ENCODE measurements at places on chromosomes 16 and 17.

DNA sequence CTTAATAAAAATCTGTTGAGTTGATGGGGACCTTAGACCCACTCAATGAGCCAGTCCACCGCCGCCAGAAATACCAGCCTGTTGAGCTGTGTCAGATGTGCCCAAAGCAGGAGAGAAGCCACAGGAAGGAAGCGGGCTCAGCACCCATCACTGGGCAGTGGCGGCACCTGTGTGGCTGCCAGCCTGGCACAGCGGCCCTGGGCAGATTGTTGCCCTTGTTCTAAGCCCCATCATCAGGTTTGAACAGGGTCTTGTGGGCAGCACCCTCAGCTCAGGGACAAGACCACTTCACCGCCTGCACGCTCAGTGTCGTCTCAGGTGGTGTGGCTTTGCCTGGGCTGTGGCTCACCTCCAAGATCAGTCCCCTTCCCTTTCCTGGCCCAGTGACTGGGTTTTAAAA, 9.3 kb downstream of the ENDOV start:
- DNase-seq = no peak

DNA sequence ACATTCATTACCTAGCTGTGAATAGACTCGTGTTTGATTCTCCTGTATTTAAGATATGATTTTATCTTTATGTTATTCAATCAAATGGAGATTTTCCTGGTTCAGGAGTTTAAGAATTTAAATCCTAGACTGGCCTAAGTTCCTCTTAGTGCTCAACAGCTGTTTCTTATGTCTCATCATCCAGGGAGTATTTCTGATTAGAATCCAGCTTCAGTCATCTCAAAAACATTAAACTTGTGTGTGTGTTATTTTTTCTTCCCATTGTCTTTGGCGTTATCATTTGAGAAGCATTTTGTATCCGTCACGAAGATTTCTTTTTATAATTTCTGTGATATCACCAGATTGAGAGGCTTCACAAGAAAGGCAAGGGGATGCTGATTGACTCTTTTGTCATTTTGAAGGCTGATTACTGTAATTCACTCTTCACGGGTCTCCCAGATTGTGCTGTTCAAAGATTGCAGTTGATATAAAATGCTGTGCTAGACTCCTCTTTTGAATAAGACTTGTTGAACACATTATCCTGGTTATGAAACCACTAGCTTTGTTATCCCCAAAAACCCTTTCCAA, 204.8 kb downstream of the CDH8 start:
- no peak for DNase-seq

DNA sequence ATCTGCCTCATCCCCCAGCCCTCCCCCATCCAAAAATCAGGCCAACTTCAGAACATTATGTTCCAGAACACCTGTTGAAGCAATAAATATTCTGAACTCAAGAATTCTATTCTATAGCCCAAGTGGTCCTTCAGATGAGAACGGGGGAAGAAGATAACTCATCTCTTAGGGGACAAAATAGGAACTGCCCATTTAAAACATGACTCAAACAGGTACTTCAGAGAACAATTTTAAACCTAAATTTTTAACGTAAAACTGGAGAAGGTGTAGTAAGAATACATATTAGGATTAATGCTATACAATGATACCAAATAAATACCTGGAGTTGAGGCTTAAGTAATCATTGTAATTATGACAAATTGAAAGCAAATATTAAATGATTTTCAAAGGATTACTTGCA, 112.1 kb downstream of the CDYL2 start:
- DNase-seq = no peak

GRCh38 chr17:3960764-3961163, 3.5 kb downstream of the ATP2A3 start:
- DNase-seq = no peak

- no peak for DNase-seq
These were observed 2.4 kb downstream of the CD2BP2 start for GRCh38 chr16:30352488-30353401.

- DNase-seq = peak; percentile 92
These were observed at the start of gene TEX2 for GRCh38 chr17:64263000-64263766. TEX2 (minus strand) TSS chr17:64263260; CDS start chr17:64214217, 49,043 bp downstream.

- DNase-seq = no peak
These were observed 28.3 kb downstream of the RTN4RL1 start for GRCh38 chr17:1996800-1997288.

- DNase-seq = peak; percentile 40
These were observed 331.0 kb upstream of the CCL2 start for GRCh38 chr17:33924104-33924503.

GRCh38 chr17:67258821-67259468, 13.9 kb upstream of the HELZ start:
- no peak for DNase-seq

DNA sequence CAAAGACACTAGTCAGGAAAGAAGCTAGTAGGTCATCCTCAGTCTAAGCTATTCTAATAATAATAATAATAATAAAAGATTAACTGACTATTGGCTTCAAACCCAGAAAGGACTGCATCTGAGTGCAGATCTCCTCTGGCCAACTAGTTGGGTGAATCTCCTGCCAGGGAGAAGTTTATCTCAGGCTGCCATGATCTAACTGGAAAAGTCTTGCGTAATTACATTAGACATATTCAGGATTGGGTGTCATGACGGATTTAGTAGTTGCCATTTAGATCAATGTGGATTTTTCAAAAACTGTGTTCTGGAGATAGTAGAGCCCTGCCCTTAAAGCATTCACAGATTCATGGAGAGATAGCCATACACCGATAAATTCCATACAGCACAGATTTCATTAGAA, 69.5 kb downstream of the KIF2B start:
- no peak for DNase-seq

- no peak for DNase-seq
These were observed 2.5 kb downstream of the SGCA start for GRCh38 chr17:50168319-50168718.

- DNase-seq = no peak
These were observed 32.6 kb downstream of the SCPEP1 start for GRCh38 chr17:57010487-57010886.

- no peak for DNase-seq
These were observed 2.5 kb downstream of the VASN start for GRCh38 chr16:4373909-4374742.

DNA sequence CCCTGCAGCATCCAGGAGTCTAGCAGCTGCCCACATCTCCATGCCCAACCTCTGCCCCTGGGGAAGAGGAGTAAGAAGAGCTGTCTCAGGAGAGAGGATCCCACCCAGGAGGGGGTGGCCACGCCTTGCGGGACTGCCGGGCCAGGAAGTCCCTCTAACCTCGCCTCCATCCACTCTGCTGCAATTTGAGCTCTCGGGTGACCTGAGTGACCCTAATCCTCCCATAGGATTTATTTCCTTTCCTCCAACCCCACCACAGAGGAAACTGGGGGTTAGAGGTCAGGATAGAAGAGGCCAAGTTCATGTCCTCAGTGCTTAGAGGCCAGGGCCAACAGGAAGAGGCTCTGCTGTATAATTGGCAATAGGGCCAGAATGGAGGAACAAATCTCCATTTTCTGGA, 22.6 kb upstream of the NGFR start:
- no peak for DNase-seq

- DNase-seq = no peak
These were observed 62.9 kb downstream of the IL21R start for GRCh38 chr16:27464626-27465482.

- DNase-seq = no peak
These were observed 33.4 kb upstream of the LONP2 start for GRCh38 chr16:48210747-48211146.

DNA sequence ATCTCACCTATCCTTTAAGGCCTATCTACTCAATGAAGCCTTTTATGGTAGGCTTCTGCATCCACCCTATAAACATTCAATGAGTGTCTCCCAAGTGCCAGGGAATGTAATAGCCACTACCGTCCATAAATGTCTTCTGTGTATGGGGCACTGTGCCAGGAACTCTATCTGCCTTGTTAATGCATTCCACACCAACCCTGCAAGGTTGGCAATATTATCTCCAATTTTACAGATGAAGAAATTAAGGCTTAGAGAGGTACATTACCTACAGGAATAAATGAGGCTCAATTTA, 20.0 kb downstream of the MAP3K14 start:
- peak; percentile 34 for DNase-seq

- no peak for DNase-seq
These were observed 82.8 kb upstream of the GSE1 start for GRCh38 chr16:85530370-85530739.
